ENCODE measurements at places on chromosomes 1 and 21. TPM values are rescaled to one million over a fixed set of nuclear protein-coding genes. Genes with fewer than 3 reads are reported as not detected.

The GBP4 gene
- 9.6 TPM for total RNA-seq

GRCh38 chr1:225642177-225642576 is 10.7 kb downstream of the ENAH start:
- DNase-seq: no peak

DNA sequence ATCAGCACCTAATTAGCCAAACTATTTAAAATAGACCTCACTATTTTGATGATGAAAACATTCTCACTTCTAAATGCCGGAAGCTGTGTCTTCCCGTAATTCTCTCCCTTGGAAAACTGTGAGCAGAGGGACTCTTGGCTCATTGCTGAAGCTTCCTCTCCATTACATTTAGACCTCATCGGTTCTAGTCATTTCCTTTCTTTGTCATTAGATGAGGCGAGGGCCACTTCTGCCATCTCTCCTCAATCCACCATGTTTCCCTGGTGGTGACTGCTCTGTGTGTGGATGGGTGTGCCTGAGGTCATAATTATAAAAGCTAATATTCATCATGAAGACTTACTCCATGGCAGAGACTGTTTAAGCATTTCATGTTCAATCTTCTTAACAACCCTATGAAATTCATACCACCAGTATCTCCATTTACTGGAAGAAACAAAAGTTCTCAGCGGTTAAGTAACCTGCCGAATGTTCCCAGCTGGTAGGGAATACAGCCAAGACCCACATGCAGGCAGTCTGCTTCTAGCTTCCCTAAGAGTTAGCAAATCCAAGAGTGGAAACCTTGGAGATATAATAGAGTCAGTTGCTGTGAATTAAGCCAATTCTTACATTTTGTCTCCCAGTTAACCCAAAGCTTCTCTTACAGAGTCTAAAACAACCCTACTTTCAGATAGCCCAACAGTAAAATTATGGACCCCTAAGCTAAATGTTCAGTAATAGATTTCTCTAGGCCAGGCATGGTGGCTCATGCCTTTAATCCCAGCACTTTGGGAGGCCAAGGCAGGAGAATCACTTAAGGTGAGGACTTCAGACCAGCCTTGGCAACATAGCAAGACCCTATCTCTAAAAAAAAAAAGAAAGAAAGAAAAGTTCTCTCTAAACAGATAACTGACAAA is 156.2 kb downstream of the ZBTB18 start:
- DNase-seq: no peak

The FCRL5 gene
- total RNA-seq: 0.11 TPM

DNA sequence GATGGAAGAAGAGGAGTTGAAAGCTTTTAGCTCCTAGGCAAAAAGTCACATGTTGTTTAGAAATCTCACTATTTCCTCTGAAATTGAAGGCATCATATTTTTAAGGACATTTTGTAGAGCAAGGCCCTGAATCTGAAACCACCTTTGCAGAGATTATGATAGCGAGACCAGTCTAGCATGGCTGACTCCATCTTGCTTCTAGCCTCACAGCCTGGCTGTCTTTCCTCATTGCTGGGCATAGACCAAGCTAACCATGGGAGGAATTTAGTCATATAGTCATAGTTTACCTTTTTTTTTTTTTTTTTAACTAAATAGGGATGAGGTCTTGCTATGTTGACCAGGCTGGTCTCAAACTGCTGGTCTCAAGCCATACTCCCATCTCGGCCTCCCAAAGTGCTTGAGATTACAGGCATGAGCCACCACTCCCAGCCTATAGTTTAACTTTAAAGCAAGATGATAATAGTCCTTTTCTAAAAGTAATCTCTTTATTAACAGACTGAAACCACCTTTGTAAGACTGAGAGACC is 42.2 kb upstream of the ZNF326 start:
- no peak for DNase-seq

DNA sequence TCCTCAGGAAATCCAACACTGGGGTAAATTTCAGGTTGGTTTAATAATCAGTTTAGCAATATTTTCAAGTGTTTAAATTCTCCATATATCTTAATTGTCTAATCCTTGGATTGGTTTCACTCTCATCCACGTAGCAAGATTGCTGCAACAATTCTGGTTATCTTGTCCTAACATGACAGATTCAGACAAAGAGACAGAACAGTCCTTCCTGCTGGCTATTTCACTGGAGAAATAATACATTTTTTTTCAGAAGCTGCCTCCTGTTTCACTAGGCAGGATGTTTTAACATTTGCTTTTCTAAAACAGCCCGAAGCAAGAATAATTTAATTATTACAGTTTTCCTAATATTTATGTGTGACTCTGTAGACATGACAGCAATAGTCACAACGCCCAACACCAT is 2011.2 kb downstream of the NCAM2 start:
- no peak for DNase-seq

DNA sequence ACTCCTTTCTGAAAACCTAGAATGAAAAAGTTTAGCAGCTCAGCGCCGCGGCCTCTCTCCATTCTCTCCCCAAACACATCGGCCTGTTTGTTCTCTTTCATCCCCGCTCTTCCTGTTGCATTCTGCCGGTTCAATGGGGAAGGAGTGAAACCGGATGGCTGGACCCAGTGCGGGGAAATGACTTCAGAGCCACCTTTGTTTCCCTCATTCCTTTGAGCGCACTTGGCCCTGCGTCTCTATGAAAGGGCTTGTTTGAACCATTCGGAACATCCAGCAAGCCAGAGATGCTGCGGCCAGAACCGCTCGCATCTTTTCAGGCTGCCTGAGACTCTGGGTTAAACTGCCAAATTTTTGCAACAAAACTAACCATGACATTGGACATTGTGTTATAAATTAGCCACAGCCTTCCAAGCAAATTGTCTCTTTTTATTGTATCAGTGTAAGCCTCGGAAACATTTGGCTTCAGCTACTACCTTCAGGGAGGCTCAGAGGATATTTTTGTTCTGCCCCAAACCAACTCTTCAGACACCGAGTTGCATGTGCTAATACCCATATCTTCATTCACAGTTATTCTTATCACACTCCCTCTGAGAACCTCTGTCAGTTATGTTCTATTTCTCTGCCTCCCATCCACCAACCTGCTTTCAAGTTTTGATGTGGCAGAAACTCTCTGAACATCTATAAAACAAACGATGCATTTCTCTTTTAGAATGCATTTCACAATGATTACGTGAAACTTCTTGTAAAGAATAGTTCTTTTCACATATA is 5.1 kb upstream of the OLIG1 start:
- no peak for DNase-seq

DNA sequence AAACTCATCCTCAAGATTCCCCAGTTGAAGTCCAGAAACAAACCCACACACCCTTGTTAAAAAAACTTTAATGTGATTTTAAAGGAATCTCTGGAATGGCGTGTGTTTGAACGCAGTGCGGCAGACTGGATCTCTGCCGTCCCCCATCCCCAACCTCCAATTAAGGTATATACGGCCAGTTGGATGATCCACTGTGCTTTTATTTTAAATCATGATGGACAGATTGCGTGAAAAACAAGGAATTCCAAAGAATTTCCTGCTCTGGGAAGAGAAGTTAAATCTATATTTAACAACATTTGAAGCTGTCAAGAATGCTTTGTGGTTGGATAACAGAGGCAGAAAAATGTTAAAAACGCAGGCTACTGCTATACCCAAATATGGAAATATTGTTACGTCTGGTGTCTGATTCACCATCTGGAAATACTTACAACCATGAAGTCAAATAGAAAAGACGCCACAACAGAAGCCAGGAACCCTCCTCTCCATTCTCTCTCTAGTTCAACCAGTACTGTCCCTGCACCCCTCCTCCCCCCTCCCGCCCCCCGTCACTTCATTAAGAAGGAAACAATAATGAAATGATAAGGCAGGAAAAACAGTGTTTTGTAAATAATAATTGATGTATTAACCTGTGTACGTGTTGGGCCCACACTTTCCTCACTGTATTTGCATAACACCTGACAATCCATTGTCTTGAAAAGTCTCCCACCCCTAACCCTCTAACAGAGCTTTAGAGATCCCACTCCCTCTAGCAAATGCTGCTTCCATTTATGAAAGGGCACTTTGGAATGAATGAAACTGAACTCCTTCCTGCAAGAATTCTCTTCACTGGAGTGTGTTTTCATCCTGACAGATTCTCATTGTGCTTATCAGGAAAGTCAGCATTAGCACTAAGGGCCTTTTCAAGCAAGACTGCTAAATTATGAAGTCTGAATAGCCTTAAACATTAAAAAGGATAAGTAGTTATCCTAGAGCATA is 2.0 kb upstream of the CCN1 start:
- DNase-seq: no peak

GRCh38 chr1:32606565-32607371 is 43.6 kb downstream of the ZBTB8OS start:
- DNase-seq: no peak

The DCST1 gene
- total RNA-seq: not detected
